ENCODE measurements at places on chromosomes 12 and 14. TPM values are rescaled to one million over a fixed set of nuclear protein-coding genes. Genes with fewer than 3 reads are reported as not detected.

DNA sequence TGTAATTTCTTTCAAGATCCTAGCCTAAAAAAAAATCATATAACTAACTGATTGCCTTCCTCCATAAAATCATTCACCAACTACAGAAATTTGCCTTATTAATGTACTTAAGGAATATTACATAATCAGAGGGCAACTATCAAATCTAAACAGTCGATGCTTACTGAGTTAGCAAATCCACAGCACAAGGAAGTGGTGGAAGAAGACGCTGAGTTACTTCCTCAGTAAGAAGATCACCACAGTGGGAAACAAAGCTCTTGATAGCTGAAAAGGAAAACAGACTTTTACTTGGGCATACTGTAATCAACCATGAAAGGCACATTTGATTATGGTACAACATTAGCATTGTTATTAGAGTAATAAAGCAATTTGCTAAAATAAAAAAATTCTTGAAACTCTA lies 48.7 kb downstream of the HEATR5A start:
- DNase-seq: no peak

- no peak for DNase-seq
These were observed 1.4 kb upstream of the DNAJC22 start for GRCh38 chr12:49345051-49345824.

The CLEC1B gene
- total RNA-seq: not detected

The TPH2 gene
- not detected for total RNA-seq

DNA sequence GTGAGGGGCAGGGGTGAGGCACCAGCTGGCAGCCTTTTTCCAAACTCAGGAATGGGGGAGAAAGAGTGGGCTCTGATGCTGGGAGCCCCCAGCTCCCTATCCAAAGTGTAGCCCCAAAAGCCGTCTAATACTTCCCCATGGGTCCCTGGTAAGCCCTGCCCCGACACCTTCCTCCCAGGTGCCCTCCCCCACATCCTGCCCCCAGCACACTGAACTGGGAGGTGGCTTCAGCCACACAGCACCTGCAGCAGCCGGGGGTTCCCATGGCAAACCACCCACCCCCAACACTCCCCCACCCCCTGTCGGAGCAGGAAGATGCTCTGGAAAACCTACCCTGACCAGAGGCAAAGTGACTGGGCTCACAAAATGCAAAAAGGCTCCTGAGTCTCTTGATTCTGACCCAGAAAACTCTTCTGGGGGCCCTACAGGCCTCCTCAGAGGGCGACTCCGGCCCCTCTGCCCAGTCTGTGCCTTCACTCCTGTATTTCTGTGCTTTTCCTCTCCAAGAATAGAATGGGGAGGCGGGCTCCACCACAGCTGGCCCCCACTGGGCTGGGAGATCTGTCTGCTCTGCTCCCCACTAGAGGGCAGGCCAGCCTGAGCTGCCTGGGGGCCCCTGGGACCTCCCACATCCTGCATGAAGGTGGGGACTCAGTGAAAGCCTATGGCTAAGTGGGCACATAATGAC lies 81.6 kb downstream of the ITPK1 start:
- no peak for DNase-seq

The APOF gene
- 0.17 TPM for total RNA-seq

DNA sequence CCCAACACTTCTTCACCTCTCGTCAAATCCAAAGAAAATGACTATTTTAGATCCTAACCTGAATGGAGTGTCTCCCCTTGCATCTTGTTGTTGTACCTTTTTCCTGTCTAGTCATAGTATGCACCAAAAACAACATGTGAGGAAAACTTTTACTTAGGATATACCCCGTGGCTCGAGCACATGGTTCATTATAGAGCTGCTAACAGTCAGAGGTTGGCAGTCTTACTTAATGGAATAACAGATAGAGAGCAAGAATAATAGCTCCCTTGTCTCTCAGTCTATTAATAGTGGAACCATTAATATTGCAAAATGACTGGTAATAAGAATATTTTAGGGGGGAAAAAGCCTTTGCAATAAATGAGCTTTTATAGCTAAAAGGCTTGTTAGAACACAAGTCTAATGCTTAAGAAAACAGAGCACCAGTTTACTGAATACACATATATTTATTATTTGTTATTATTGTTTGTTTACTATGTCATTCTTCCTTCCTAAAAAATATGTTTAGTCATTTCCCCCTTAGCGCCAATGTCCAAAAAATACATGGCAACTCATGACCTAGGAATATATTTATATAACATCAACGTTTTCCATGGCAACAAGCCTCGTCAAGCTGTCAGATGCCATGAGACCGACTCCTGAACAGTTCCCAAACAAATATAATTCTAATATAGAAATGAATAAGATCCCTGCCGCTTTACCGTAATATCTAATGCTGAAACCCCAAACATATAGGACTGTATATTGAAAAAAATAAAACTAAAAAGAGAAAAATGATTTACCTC lies 592.4 kb downstream of the SOX5 start:
- no peak for DNase-seq

- no peak for DNase-seq
These were observed 588.0 kb upstream of the TMEM132C start for GRCh38 chr12:127678945-127679344.
